ENCODE measurements at places on chromosomes 3 and 15. TPM values are rescaled to one million over a fixed set of nuclear protein-coding genes. Genes with fewer than 3 reads are reported as not detected.
A peak's percentile ranks its signal among the peaks of the same experiment; 100 is the strongest.

GRCh38 chr3:147431751-147432150, 22.6 kb downstream of the ZIC1 start:
- no peak for DNase-seq

GRCh38 chr3:107117156-107117555, 260.1 kb upstream of the CCDC54 start:
- no peak for DNase-seq

DNA sequence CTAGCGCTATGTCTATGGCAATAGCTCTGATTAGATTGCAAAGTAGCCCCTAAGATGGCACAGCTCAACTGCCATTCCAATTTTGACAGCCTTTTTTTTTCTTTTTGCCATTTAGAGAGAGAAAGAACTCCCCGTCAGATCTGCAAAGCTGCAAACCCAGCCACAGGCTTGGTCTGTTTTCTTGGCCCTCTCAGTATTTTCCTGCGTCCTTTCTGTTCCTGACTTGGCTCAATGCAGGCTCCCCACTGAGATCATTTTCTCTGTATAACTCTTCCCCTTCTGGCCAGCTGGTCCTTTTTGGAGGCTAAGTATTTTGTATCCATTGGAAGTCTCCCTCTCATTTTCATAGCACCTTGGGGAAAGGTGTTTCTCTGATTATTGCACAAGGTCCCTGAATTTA, 386.7 kb downstream of the UNC13C start:
- DNase-seq: no peak

GRCh38 chr3:32797776-32798175, 20.0 kb upstream of the TRIM71 start:
- DNase-seq: no peak

- no peak for DNase-seq
Observed at GRCh38 chr3:75101329-75102147, 487.1 kb upstream of the CNTN3 start.

DNA sequence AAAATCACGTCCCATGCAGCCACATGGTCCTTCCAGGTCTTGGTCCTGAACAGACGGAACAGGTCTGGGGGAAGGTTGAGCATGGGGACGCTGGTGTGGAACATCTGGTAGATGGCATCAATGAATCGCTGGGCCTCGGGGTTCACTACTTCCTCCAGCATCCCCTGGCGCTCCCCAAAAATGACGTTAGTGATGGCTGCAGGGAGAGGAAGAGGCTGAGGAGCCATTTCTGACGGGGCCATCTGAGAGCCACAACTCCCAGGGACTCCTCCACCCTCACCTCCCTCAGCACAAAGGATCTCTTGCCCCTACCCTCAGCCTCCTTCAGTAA, 23.7 kb downstream of the CYP11A1 start:
- DNase-seq: no peak

DNA sequence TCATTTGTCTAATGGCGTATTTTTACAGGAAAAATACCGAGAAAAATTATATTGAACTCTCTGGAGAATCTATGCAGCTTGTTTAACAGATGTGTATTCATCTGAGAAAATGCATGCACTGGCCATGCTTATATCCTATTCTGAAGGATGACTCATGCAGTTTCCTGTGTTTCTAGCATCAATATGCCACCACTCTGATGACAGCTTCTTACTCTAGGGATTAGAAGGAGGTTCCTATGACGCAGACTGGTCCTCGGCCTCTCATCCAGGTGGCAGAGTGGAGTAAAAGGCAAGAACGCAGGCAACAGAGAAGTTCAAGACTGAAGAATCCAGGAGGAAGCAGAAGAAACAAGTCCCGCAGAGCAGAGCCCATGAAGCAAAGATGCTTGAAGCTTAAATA, 910.0 kb upstream of the ROBO1 start:
- no peak for DNase-seq

DNA sequence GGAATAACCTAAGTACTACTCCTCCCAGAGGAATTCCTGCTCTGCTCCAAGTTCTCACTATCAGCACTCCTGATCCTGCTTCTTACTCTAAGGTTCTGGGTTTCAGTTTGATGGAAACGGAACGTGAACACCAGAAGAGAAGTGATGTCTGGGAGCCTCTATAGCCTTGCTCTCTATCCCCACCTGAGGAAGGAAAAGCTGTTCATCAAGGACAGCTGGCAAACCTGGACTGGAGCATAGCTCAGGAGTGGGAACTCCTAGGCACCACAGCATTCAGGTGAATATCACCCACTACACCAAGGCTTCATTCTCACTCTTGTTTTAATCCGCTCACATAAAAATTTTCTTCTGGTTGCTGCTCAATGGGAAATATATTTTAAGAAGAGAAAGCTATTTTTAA, 13.0 kb upstream of the CADPS start:
- no peak for DNase-seq

GRCh38 chr3:96000966-96001365, 813.4 kb upstream of the EPHA6 start:
- peak; percentile 4 for DNase-seq

- peak; percentile 58 for DNase-seq
Observed at GRCh38 chr15:69576035-69576526, 123.5 kb downstream of the RPLP1 start.

DNA sequence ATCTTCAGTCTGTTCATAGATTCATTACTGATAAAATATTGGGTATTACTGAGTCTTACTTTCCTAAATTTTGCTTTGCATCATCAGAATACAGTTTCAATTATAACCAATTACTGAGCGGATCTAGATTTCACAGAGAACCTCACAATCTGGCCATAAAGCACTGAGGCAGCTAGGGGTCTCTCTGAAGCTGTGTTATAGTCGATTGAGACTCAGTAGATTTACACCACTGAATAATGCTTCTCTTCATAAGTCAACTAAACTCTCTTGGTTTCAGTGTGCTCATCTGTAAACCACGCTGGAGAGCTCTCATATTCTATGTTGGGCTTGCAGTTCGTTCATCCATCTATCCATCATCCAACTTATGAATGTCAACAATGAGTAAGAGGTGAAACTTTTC, 180.6 kb downstream of the GREM1 start:
- DNase-seq: no peak

DNA sequence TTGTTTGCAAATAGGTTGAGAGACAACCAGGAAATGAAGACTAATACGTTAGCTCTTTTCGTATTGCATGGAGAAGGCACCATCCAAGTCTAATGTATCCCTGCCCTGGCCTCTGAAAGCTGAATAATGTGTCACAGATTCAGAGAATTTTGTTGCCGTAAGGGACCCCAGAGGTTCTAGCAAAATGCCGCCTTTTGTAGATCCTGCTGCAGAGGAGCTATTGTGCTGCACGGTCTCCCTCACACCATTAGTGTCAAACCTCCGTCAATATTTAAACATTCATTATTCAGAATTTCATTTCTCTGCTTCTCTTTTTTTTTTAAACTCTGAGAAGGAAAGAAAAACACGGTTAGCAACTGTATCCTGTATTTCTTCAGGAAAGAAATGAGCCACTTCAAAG, 238.7 kb downstream of the EPHB1 start:
- DNase-seq: no peak

DNA sequence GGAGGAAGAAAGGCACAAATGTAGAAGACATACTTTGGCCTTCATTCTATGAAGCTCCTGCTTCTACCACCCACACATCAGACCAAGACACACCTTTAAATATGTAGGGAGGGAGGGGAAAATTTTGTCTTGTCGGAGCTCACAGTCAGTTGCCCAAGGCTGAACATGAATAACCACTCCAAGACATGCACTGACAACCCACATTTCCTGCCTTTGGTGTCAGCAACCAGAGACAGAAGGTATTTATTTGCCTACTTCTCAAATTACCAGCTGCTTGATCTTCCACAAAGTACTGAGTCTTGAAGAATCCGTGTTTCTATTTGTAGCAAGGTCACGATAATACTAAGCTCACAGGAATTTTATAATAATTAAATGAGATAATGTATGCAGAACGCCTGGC, 169.7 kb downstream of the KCNMB2 start:
- no peak for DNase-seq

- peak; percentile 14 for DNase-seq
Observed at GRCh38 chr3:151171145-151171757, 31.8 kb downstream of the GPR171 start.

PDZRN3 gene
- 65.7 TPM for total RNA-seq

SLC51B gene
- not detected for total RNA-seq

PLAAT1 gene
- 7.4 TPM for total RNA-seq

FMN1 gene
- total RNA-seq: 1.1 TPM

All from heart right ventricle (tissue), 16 donors.